Osteocyte (in vitro differentiated cells): ENCODE measurements at places on chromosomes 3 and 15. TPM values are rescaled to one million over a fixed set of nuclear protein-coding genes. Genes with fewer than 3 reads are reported as not detected.
A peak's percentile ranks its signal among the peaks of the same experiment; 100 is the strongest.

DNA sequence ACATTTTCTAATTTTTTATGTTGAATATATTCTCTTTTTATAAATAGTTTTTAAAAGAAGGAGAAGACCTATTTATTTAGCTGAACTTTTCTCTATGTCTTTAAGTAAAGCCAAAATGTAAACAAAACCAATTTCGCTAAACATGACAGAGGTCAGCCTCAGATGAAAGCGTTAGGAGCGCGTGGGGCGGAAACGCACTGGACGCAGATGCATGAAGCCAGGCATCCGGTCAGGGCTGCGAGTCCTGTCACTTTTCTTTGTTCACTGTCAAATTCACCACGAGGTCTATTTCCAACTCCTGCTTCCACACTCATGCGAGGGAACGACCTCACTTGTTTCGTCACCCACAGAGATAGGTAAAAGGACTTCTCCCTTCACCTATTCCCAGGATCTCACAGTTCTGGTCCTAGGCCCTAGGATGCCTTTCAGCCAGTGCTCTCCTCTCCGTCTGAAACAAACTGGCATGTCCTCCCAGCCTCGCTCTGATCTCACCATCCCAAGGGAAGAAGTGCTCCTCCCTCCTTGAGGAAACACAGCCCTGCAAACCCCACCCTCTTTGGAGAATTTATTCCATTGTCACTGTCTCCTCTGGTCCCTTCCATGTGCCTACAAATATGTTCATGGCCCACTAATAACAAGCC lies 57.9 kb downstream of the ITGB5 start:
- DNase-seq, result no peak

DNA sequence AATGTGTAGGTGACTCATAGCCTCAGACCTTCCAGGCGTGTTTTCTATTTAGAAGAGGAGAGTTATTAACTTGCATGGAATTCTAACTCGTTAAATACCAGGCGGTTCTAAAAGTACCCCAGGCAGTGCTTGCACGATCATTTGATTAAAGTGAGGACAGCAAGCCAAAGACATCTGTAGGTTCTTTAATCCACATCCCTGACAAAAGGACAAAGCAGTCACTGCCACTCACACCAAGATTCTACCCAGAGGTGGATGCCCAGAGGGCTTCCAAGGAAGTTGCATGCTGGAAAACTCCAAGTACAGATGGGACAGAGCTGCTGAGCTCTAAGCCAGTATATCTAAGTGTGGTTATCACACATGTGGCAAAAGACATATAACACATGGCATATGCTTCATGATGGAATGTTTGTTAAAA lies 372.1 kb downstream of the ROBO2 start:
- DNase-seq, result no peak

Gene CHRM5
- total RNA-seq, result not detected in 2 replicates

- peak; percentile 86 for DNase-seq
Measured at GRCh38 chr15:85380812-85381642, 624 bp downstream of the AKAP13 start.

GRCh38 chr3:179416681-179417080 lies 34.6 kb downstream of the GNB4 start:
- DNase-seq, result no peak

- DNase-seq, result no peak
Measured at GRCh38 chr15:76235186-76235826, 76.0 kb downstream of the ETFA start.

DNA sequence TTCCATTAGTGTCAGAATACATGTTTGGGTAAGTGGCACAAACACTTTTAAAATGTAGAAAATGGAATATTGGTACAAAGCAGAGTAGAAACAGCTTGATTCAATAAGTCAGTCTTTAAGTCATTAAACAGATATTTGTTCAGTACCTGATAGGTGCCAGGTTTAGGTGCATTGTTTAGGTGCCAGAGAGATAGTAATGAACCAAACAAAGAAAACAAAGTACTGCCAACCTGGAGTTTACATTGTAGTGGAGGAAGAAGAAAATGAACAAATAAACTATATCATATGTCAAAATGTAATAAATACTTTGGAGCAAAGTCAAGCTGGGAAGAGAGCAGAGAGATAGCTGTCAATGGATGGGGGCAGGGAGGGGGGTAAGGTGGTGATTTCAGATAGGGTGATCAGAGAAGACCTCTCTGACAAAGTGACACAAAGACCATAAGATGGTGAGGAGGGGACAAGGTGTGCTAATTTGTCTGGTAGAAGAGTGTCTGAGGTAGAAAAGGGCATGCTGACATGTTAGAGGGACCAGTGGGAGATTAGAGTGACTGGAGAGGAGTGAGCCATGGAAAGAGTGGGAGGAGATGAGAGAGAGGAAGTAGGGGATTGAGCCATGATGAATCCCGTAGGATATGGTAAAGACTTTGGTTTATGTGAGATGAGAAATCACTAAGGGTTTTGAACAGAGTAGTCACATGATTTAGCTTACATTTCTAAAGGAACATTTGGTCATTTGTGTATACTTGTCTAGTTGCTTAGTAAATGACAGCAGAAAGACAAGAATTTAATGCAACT lies 128.2 kb downstream of the UBE2E2 start:
- no peak for DNase-seq

DNA sequence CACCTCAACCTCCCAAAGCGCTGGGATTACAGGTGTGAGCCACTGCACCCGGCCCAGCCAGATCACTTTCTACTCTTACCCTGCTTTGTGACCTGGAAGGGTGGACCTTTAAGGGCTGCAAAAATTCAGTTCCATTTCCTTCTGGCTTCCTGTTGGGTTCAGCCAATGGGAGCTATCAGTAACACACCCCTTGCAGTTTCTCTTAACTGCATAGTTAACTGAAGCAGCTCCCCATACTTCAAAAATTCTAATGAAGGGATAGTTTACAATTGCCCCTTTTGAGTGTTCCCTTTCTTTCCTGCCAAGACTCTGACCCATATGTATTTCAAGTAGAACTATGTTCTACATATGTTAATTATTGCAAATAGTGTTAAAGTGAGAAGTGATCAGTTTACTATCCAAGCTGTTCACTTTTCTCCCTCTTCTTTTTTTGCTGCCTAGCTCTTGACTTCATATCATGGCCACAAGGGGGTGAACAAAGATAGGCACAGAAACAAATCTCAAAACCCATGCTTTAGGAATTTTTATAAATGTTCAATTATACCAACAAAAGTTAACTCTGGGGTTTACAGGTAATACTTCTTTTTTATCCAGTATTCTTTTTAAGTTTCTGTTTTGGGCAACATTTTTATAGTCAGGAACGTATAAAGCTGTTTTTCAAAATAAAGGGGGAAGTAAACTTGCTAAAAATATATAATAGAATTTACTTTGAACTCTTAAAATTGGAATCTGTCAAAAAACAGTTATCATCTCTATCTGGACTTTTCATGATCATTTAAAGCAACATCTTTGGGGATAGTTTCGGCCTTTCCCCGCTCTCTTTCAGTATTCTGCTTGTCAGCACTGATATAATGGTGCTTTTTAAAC lies 8.1 kb downstream of the PGBD4 start:
- DNase-seq, result no peak

DNA sequence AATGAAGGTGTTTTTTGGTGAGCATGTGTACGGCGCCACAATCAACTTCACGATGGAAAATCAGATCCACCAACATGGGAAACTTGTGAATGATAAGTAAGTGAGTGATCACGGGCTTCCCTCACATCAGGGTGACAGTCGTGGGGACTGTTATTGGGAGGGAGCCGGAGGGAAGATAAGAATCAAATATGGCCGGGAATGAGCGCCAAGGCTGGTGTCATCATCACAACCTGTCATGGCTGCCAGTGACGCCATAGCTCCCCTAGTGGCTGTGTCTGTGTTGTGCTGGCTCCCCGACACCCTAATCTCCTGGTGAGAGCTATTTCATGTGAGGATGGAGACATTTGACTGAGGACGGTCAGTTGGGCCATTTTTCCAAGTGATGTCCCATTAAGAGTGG lies 168.5 kb downstream of the SV2B start:
- DNase-seq, result no peak

- DNase-seq, result peak; percentile 95
Measured at GRCh38 chr3:138186803-138187295, 252 bp upstream of the ARMC8 start.

- DNase-seq, result no peak
Measured at GRCh38 chr3:64109438-64109837, 86.1 kb upstream of the PSMD6 start.

DNA sequence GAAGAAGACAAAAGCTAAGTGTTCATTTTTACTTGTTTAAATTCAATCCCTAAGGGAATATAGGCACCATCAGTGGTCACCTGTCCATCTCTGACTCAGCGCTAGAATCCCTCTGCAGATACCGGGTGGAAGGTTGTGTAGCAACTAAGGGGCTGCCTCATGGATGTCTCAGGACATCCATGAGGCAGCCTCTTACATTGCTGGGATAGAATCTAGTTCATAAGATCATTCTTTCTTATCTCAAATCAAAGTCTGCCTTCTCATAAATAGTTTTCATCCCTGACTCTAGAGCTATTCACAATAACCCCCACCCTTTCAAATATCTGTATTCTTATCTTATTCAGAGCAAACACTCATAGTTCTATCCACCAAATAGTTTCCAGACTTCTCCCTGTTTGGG lies 38.1 kb downstream of the HSPBAP1 start:
- DNase-seq, result no peak

Gene SEMA5B
- 1.3 TPM in 2 replicates for total RNA-seq

Gene GOLGA8S
- total RNA-seq, result 0.30 and 0.44 TPM in 2 replicates

Gene CCDC9B
- 18.0 and 21.6 TPM in 2 replicates for total RNA-seq

DNA sequence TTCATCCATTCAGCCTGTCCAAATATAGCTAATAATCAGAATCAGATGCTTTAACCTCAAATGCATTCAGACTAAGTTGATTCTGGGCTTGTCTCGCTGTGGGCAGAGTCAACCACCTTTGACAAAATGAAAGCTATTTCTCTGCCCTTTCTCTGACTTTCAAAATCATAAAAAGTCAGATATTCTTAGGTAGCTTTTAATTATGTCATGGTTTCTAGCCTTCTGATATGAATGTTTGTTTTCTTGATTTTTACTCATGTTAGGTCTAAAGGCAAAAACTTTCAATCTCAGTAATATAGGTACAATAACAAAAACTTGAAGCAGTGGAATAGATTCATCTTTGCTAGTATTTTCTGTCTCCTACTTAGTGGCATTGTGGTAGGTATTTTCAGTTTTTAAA lies 25.3 kb upstream of the C15orf61 start:
- DNase-seq, result no peak

GRCh38 chr3:52068055-52068571 lies 11.7 kb upstream of the DUSP7 start:
- peak; percentile 88 for DNase-seq

GRCh38 chr3:168794427-168794826 lies 698.7 kb upstream of the GOLIM4 start:
- no peak for DNase-seq

DNA sequence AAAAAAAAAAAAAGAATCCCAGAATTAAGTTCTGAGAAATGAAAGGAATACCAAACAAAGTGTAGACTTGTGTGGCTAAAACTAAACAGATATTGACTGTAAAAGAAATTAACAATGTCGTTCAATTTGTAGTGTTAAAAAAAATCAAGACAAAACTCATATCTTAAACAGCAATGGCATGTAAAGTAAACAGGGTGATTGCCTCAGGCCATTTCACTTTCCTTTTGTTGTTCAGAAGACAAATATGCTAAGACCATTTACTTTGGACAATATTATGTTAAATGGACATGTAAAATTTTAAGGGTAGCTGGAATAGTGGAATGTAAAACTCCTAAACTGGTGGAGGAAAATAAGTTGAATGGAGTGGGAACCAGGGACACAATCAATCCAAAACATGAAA lies 139.1 kb downstream of the RTP4 start:
- DNase-seq, result no peak

Gene SLC6A11
- total RNA-seq, result not detected in 2 replicates

DNA sequence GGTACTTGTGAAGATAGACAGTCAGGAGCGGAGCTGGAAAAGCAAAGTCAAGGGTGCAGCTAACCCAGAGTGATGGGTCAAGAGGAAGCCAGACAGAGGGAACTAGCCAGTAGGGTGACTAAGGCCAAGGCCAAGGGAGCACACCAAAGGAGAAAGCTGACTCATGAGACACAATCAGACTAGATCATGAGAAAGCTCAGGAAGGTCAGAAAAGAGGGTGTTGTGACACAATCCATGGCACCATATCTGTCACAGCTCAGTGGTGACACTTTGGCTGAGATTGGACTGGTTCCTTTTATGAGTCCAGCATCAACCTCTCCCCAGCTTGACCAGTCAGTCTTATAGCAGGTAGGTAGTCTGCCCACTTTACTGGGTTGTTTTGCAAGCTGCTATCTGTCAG lies 22.2 kb downstream of the P2RY1 start:
- no peak for DNase-seq

GRCh38 chr3:54344601-54345231 lies 222.4 kb downstream of the CACNA2D3 start:
- no peak for DNase-seq

Gene ECE2
- total RNA-seq, result not detected in 2 replicates

DNA sequence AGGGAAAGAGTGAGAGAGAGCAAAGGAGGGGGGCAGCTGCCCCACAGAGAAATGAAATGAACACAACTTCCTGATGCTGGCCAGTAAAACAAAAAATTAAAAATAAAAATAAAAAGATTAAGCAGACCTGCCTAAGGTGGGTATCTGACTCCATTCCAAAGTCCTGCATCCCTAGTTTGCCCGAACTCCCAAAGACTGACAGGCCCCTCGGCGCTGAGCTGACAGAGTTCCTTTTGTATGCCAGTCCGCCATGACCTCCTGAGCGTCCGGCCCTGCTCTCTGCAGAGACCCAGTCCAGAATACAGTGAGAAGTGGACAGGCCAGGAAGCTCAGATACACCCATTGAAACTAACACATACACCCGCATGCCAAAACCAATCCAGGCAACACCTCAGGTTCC lies 54.9 kb downstream of the CHDH start:
- no peak for DNase-seq

GRCh38 chr3:76694063-76694462 lies 345.8 kb upstream of the ROBO2 start:
- no peak for DNase-seq

Gene C15orf62
- not detected in 2 replicates for total RNA-seq

Gene DNAJA4
- not detected in 2 replicates for total RNA-seq

Gene MED12L
- total RNA-seq, result 1.4 TPM in 2 replicates

DNA sequence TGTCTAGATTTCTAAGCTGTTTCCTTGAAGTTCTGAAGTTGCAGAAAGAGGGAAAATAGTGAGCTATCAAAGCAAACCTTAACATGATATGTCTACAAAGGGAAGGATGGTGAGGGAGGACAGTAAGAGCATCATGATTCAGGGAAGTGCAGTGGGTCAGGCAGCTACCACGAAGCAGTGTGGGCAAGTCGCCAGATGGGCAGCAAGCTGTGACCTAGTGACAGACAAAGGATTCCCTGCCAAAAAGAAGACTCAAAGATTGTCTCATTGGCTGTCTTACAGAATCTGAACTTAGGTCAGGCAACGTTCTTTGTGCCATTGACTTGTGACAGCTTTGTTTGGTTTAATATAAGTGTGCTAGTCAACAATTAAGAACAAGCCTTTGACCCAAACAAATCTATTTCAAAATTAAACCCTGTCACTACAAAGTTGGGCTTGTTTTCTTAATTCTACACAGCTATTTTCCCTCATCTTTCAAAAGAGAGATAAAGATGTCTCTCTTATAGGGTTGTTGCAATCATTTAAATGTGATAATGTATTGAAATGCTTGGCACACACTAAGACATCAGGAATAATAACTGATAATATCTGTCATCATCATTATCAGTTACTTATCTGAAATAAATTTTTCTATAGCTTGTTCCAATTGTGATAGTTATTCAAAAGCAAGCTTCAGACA lies 153.3 kb downstream of the ECT2 start:
- no peak for DNase-seq
